ENCODE measurements at places on chromosomes 13 and 19.

GRCh38 chr13:36875961-36876360, 44.1 kb downstream of the SMAD9 start:
- DNase-seq = no peak

- DNase-seq = peak; percentile 99
These were observed 13.8 kb downstream of the SH2D3A start for GRCh38 chr19:6753178-6754031.

- DNase-seq = no peak
These were observed 1478.3 kb downstream of the UQCRFS1 start for GRCh38 chr19:27734496-27735220.

GRCh38 chr19:13764821-13765394, 586 bp downstream of the MRI1 start:
- peak; percentile 81 for DNase-seq

DNA sequence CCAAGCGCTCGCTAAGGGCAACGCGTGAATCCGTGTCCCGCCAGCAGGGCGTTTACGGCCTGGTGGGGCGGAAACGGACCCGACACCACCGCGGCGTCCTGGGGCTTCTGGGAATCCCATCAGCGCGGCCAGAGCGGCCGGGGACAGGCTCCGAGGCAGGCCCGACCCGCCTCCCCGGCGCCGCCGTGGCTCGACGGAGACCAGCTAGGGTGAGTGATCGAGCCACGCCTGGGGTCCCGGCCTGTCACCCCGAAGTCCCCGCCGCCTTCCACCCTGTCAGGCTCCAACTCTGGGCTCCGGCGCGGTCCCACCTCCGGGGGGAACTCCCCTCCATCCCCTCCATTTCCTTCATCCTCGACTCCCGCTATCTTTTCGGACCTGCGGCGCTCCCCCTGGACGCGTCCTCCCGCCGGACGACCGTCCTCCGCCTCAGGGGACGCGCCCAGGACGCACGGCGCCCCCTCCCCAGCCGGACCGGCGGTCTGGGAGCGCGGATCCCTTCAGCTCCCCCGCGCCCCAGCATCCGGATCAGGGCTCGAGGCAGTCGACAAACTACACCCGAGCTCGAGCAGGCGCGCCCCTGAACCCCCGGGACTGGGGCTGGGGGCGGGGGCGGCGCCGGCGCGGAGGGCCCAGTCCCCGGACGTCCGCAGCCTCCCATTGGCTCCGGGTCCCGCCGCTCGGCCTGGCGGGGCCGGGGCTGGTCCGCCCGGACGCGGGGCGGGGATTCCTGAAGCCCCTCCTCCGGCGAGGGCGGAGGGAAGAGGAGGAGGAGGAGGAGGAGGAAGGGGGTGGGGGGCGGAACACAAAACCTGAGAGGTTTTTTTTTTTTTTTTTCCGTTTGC, 638 bp upstream of the BICRA start:
- peak; percentile 100 for DNase-seq

- DNase-seq = peak; percentile 38
These were observed 77.1 kb downstream of the CCNA1 start for GRCh38 chr13:36509369-36509768.

DNA sequence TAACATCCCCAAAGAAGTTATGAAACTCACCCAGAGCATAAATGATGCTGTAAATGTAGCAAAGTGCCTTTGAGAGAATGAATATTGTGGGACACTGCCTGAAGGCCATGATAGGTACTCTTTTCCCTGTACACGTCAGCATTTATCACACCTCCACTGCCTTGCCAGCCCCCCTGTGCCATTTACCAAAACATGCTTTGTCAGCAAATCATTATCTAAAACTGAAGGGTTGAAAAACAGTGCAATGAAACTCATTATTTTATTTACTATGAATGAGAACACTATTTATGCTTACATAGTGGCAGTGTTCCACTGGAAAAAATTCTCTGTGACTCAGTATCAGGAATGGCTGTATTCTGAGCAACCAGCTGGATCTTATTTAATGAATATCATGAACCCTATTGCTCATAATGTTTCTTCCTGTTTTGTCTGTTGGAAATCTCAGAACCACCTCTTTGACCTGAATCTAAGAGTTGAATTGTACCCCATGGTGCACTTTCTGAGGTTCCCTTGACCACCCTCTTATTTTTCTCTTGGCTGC, 564.1 kb downstream of the DCT start:
- DNase-seq = no peak

GRCh38 chr19:45391346-45391745, 13.5 kb downstream of the PPP1R13L start:
- DNase-seq = peak; percentile 80

- no peak for DNase-seq
These were observed 10.8 kb upstream of the HSPH1 start for GRCh38 chr13:31172535-31172934.

DNA sequence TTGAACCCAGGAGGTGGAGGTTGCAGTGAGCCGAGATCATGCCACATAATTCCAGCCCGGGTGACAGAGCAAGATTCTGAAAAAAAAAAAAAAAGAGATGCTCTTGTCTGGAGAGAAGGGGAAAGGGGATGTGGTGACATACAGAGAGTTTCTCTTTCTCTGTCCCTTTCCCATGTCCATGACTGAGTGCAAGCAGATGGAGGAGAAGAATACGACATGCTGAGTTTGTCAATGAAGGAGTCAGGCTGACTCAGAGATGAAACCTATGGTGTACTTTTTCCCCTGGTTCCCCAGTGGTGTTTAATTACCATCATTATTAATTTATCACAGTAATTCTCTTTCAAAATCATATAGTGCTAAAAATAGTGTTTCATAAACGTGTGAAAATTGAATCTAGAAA, 448.8 kb downstream of the FOXO1 start:
- DNase-seq = no peak

DNA sequence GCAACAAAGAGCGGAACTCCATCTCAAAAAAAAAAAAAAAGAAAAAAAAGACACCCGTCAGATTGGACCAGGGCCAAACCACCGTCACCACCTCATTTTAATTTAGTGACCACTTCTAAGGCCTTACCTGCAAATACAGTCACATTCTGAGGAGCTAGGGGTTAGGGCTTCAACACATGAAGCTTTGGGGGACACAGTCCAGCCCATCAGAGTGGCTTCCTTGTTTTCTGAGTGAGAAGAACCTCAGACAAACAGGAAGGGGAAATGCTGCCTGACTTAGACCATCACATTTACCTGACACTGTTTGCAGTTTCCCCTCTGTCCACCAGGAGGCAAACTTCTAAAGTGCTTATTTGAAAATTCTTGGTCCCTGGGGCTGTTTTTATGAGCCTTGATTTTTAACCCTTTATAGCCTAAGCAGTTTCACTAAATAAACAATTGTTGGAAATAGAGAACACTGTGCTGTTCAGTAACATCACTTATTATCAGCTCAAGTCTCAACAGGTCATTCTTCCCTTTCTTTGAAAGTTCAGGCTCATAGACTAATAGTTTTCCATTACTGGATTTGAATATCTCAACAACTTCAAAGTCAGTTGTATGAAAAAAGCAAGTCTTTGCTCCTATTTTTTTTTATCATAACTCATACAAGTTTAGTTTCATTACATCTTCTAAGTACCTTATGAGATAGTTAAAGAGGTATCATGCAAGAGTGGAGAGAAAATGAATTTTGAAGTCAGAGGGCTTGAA, 74.9 kb upstream of the WASF3 start:
- DNase-seq = peak; percentile 77

DNA sequence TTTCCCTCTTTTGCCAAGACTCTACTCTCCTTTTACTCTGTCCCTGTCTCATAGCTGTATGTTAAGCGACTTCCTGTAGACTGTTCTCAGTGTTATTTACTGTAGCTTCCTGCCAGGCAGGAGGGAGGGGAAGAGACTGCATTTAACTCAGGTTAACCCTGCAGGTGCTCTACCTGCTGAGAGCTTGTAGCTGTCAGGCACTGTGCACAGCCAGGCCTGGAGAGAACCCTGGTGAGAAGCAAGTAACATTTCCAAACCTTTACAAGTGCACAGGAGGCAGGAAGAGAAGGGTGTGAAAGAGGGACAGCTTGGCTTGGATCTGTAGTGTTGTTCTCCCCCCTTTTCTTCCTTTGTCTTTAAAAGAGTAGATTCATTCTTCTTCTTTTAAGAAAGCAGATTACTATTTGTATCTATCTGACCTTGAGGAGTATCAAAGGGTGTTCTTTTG, 167.1 kb downstream of the LMO7 start:
- peak; percentile 36 for DNase-seq

DNA sequence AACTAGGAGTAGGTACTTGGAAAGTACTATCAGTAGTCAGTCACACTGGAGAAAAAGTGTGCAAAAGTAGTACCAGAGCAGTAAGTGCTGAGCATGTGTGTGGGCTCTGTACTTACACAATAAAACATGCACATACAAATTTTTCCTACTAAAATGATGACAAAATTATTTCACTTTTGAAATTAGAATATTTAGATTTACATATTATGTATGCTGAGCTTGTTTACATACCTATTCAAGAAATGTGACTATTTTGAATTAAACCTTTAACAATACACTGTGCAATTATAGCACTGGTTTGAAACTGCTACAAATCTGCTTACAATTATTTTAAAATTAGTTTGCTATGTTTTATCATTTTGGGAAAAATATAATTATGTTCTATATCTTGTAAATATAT, 2781.6 kb upstream of the PCDH20 start:
- DNase-seq = no peak

DNA sequence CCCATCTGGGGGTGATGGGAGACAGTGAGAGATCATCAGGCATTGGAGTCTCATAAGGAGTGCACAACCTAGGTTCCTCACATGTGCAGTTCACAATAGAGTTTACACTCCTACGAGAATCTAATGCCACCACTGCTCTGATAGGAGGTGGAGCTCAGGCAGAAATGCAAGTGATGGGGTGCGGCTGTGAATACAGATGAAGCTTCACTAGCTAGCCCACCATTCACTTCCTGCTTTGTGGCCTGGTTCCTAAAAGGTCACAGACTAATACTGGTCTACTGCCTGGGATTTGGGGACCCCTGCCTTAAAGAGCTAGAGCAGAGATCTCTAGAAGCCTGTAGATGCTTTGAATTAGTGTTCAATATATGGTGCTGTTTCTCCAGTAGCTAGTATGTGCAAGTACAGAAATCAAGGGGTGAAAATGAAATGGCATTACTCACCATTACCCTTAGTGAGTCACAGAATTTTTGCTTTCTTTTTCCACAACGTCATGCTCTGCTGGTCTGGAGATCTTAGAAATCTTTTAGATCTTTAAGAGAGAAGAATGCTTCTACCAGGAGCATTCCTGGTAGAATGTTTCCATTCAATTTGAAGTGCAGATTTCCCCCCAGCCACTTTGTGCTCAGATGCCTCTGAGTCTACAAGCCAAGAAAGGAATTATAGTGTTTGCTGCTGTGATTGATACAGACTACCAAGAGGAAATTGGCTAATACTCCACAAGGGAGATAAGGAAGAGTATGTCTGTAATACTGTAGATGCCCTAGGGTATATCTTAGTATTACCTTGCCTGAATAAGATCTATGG, 2301.2 kb downstream of the PCDH9 start:
- DNase-seq = no peak

DNA sequence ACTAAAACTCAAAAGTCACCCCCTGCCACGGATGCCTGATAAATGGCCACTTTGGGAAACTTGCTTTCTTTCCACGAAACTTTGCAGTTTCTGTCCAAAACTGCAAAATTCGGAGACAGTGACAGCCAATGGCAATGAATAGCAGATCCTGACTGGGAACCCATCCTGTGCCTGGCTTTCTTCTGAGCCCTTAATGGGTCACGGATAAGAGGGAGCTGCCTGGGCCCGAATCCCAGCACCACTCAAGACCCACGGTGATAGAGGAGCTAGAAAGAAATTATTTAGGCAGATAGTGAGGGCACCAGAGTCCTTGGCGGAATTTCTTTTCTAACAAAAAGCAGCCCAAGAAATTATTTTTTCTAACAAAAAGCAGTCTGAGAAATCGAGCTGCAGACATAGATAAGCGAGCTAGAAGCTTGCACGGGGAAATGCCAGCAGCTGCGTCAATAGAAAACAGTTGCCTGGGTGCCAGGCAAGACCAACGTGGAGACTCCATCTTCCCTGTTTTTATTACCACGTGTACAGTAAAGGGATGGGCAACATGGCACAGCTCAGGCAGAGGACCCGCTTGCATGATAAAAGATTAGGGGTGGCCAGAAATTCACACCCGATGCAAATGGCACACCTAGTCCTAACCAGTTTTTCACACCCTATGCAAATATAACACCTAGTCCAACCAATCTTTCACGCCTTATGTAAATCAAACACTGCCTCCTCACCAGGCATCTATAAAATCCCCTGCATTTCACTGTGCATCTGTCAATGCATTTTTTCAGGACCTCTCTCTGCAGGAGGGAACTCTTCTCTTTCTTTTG, 7.1 kb upstream of the HSH2D start:
- DNase-seq = no peak

- DNase-seq = no peak
These were observed 42.1 kb upstream of the C13orf46 start for GRCh38 chr13:114015969-114016295.

DNA sequence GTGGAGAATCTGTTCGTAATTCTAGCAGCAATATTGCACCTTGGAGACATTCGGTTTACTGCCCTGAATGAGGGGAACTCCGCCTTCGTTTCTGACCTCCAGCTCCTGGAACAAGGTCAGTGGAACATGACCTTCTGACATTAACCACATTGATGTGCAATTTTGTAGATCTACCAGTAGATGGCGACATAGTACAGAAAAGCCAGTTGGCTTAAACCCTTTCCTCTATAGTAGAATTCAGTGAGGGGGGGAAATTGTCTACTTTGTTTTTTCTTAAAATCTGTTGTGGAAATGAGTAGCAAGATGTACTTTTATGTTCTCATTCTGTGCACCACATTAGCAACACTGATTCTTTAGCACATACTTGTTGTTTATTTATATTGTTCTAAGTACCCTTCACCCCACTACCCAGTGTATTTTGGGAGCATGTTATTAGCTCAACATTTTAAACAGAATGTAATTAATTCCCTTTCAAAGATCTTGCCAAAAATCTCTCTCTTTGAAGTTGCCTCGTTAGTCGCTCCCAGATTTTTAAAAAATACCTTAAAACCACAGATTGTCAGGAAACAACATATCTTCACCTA, 332.2 kb downstream of the MYO16 start:
- peak; percentile 34 for DNase-seq

GRCh38 chr19:38142176-38143035, 81.6 kb downstream of the DPF1 start:
- DNase-seq = peak; percentile 94

GRCh38 chr19:5122121-5122400, 153.1 kb downstream of the KDM4B start:
- DNase-seq = no peak

GRCh38 chr13:74966814-74967424, 515.0 kb downstream of the TBC1D4 start:
- DNase-seq = no peak
